Activated T-helper 1 cell treated with anti-CD3 and anti-CD28 coated beads, Interleukin-12 subunit alpha, Interleukin-12 subunit beta, Interleukin-2, Interleukin-4 antibody, amounts not matched to agents 30 ng/mL and 10 ng/mL and 1 ng/mL, durations not matched to agents 14 hours and 24 hours and 36 hours (primary cell): ENCODE measurements at places on chromosomes 5 and 9. TPM values are rescaled to one million over a fixed set of nuclear protein-coding genes. Genes with fewer than 3 reads are reported as not detected.

The TAF1L gene
- total RNA-seq: 0.03 TPM in 1 of 2 replicates, not detected in the other

The OLFM1 gene
- 0.47 and 0.66 TPM in 2 replicates for total RNA-seq

GRCh38 chr5:1277331-1277730 lies 17.5 kb downstream of the TERT start:
- no peak for DNase-seq

DNA sequence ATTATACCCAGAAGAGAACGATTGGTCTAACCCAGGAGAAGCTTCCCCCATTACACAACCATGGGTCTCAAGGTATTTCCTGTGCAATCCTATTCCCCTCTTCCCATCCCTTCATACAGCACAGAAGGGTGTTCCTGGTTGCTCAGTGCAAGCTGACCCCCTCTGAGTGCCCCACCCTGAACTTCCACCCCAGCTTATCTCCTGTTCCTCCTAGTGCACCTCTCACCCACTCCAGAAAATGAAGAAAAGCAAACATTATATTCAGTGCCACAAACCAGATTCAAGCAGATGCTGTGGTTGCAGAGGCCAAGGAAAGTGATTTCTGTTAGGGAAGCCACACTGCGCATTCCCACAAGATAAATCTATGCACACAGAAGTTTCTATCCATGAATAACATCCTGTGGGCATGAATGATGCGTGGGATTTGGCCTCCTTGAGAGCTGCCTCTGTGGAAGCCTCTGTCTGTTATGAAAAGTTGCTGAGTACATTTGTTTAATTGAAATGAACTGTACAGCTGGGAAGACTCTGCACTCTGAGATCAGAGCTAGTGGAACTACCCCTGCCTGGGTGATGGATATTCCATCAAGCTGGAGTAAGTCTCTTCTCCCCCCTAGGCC lies 2.2 kb upstream of the OR2S2 start:
- DNase-seq: no peak

DNA sequence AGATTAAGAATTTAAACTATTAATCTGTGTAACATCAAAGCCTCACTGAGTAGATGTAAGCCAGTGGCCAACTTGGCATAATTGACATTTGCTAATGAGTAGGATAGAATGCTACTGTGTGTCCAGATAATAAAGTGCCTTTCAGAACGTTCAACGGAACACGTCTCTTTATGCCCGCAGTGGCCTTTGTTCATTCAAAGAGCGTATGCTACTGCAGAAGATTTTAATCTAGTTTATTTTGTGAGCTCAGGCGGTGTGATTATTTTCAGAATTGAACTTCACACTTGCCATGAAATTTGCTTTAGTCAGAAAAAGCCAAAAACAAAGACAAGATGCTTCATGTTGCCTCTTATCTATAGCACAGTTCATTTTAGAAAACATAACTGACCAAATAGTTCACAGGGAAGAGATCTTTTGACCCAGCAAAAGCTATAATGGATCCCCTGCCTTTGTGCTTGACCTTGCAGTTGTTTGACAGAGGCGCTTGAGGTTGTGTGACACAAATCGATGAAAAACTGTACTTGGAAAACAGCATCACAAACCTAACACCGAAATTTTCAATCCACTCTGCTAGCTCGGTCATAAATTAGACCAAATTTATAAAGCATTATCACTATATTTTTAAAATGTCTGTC lies 530.9 kb upstream of the TYRP1 start:
- no peak for DNase-seq

The ADCY2 gene
- not detected in 2 replicates for total RNA-seq

The KIAA1191 gene
- 60.9 and 63.4 TPM in 2 replicates for total RNA-seq

DNA sequence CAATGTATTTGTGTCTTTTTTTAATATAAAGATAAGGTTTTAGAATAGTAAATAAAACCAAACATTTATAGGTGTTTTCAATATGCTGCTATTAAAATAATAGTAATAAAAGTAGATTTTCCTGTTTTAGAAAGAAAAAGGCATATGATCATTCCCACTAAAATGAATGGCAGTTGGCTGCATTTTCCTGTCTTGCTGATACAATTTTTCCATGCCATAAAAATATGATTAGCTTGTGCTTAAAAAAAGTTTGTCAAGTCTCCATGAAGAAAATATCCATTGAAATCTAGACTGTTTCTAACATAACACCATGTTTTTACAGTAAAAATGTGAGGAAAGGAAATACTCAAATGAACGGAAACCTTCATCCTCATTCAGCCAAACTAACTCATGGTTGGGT lies 65.0 kb downstream of the FBXL7 start:
- no peak for DNase-seq

- no peak for DNase-seq
Measured at GRCh38 chr5:86757824-86758223, 140.1 kb downstream of the COX7C start.

The NR5A1 gene
- total RNA-seq: not detected in 2 replicates

- no peak for DNase-seq
Measured at GRCh38 chr5:44847206-44847852, 38.6 kb downstream of the MRPS30 start.

The CCDC171 gene
- total RNA-seq: 1.4 and 2.0 TPM in 2 replicates

The TLX3 gene
- not detected in 2 replicates for total RNA-seq

The NRARP gene
- total RNA-seq: 15.2 and 15.4 TPM in 2 replicates

The NR4A3 gene
- total RNA-seq: 68.6 and 69.5 TPM in 2 replicates

DNA sequence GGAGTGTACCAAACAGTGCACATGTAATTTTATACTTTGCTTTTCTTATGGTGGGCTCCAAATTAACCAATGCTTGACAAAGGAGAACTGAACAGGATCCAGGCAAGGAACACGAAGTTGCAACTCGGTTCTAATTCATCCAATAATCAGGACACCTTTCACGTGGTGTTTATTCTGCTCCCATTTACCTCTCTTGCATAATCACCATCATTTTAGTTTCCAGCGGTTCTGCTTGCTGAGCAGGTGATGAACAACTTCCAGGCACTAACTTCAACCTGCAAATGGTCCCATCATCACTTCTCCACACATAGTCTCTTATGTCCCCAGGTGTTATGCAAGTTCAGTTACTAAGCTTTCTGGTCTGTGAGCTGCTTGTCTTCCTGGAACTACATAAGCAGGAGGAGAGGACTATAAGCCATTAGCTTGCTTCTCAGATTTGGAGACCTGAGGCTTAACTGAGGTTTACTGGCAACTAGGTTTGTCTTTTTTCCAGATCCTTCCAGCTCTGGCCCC lies 326.8 kb upstream of the SLC30A5 start:
- no peak for DNase-seq

DNA sequence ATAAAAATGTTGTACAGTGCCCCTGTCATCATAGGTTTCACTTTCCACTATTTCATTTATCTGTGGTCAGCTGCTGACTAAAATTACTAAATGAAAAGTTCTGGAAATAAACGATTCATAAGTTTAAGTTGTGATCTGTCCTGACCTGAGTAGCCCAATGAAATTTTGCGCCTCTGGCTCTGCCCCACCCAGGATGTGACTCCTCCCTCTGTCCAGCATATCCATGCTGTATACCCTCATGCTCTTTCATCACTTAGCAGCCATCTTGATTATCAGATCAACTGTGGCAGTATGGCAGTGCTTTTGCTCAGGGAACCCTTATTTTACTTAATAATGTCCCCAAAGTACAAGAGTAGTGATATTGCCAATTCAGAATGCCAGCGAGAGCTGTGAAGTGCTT lies 97.3 kb downstream of the STARD4 start:
- no peak for DNase-seq

DNA sequence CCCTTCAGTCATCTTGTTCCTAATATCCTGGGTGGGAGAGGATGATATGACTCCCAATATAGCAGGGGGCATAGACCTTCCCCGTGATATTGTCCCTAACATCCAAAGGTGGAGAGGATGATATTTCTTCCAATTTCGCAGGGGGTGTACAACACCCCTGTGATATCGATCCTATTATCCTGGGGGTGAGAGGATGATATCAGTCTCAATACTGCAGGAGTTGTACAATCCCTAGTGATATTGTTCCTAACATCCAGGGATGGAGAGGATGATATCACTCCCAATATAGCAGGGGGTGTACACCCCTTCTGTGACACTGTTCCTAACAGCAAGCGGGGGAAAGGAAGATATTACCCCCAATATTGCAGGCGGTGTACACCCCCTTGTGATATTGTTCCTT lies 122.6 kb downstream of the TMEM38B start:
- DNase-seq: no peak

DNA sequence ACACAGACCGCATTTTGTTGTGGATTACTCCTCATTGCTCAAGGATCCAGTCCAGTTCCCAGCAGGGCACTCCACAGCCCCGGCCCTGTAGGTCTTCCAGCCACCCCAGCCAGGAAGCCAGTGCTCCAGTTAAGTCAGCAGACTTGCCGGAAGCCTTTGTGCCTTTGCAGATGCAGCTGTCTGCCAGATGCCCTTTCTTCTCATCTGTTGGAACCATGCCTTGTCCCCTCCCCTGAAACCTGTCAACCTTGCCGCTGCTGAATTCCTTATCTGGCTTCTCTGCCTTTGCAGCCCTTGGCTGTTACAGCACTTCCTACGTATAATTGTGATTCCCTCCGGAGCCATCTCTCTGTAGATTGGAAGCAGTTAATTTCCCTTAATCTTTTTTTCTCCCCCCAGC lies 28.4 kb downstream of the PSAT1 start:
- no peak for DNase-seq

- DNase-seq: no peak
Measured at GRCh38 chr5:77832938-77833337, 56.8 kb upstream of the TBCA start.

The SLC6A19 gene
- total RNA-seq: not detected in 2 replicates

DNA sequence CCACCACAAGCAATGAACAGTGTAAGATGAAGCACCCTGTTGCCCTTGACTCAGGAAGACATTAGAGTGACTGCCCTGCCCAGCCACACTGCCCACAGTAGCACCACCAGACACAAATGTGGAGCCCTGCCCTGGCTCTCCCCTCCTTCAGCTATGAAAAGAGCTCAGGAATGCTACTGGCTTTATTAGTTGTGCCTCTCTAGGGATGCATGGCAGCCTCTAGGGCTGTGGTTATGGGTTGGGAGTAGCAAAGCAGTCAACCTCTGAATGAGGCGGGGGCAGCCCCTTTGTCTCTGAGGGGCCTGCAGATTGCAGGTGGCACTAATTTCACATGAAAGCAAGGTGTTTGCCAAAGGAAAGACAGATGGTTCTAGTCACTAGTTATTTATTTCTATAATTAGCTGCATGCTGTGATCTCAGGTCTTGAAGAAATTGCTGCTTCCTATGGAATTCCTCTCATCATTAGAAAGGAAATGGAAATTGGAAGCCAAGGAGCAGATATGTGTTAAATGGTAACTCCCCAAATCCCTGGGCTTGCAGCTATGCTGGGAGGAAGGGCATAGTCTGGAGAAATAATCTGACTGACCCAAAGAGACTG lies 259.4 kb downstream of the TLR4 start:
- DNase-seq: no peak

GRCh38 chr5:109705596-109705995 lies 15.9 kb downstream of the MAN2A1 start:
- DNase-seq: no peak

The SPAG8 gene
- 0.66 and 1.0 TPM in 2 replicates for total RNA-seq

DNA sequence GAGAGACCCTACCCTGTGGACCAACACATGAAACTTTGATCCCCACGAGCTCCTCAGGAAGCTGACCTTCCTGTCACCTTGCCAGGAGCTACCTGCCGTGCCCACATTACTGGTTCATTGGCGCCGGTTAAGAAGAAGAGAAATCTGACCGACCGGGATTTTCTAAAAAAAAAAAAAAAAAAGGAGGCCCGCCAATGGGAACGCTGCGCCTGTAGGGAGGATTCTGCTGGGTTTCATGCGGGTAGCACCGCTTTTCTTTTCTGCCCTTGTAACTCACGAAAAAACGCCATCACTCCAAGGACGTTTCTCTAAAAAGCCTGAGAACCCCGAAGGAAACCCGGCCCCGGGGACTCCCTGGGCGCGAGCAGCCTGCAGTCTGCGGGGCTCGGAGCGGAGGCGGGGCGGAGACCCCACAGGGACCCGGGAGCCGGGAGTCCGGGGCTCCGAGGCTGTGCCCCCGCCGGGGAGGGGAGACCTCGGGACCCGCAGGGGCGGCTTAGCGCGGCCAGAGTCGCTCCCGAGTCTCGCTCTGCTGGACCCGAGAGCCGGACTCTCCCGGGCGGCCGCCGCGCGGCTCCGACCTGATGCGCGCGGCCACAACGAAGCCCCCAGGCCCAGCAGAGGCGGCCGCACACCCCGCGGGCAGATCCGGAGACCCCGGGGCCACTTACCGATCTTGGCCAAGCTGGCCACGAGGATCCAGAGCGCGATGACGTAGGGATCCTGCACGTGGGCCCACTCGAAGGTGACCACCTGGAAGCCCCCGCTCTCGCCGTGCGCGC lies 617 bp downstream of the SLC9A3 start:
- no peak for DNase-seq

The HTR1A gene
- total RNA-seq: not detected in 2 replicates
